ENCODE measurements at places on chromosomes 5 and 9.
A peak's percentile ranks its signal among the peaks of the same experiment; 100 is the strongest.

DNA sequence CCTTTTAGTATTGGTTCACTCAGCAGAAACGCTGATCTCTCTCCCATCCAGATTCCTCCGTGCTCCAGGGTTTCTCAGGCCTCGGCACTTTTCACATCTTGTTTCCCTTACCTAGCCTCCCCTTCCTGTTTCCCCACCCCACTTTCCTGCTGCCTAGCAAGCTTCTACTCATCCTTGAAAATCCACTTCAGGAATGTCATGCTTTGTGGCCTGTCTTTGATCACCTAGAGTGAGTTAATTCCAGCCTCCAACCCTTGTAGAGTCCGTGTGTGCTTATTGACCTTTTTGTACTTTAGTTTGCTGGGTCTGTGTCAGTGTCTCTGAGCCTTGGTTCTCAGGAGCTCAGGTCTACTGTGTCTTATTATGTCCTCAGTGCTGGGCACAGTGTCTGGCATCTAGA is 116.6 kb downstream of the AOPEP start:
- no peak for DNase-seq

GRCh38 chr5:173913686-173914321 is 25.7 kb downstream of the CPEB4 start:
- no peak for DNase-seq

DNA sequence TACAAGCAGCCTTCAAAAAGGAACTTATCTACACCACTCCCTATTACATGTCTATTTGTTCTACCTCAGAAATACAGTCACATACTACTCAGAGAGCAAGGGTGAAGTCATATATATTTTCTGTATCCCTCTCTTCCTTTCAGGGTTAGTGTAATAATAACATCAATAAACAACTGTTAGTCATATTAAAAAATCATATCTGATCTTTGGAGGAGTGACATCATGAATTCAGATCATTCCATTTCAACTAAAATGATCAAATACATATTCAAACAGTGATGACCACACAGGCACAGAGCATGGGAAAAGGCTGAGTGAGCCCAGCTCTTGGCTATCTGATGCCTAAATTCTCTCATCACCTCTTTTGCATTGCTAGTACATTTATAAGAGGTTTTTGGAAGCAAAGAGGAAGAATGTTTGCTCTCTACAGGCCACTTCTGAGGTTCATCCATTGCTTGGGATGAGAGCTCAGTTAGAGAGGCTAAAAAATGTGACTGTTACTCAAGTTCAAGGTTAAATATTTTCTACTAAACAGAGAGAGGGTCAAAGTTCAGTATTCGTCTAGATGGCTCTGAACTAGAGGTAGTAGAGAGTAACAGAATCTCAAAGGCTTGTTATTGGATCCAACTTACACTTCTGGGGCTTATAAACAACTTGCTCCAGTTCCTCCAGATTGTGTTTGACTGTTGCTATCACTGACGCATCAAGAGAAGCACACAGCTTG is 39.0 kb downstream of the RIGI start:
- no peak for DNase-seq

DNA sequence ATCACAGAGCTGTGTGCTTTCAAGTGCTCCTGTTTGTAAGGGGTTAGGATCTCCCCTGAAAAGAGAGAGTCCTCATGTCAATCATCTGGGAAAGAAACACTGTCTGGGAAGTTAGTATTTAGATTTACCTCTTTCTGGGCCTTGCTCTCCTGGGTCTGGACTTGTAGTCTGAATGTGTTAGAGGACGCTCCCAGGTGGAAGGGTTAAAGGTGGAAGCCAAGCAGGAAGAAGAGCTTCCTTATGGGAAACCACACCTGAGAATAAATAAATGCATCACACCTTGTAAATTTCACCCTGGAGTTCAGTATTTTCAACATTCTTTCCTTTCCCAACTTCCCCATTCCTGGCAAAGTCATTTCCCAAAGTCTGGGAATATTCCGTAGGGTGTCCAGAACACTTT is 1.3 kb downstream of the PLGRKT start:
- DNase-seq: no peak

GRCh38 chr5:32664523-32664922 is 46.6 kb upstream of the NPR3 start:
- DNase-seq: no peak

- DNase-seq: no peak
These were observed 722.9 kb upstream of the RGMB start for GRCh38 chr5:98050583-98050982.

DNA sequence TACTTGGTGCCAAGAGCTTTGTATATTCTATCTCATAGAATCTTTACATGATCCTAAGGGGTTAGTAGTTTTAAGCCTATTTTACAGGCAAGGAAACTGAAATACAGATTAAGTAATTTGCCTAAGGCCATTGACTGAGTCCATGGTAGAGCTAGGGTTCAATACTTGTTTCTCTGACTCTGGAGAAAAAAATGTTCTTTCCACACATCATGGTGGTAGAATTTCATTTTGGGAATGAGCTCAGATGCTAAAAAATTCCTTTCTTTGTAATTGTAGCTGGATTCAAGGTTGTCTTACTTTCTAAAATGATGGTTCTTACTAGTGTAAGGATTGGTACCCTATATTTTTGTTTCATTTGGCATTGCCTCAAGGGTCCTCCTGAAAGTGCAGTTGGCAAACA is 86.0 kb downstream of the ANKRD55 start:
- DNase-seq: no peak

- DNase-seq: no peak
These were observed 11.3 kb upstream of the LHX2 start for GRCh38 chr9:124000161-124000783.

DNA sequence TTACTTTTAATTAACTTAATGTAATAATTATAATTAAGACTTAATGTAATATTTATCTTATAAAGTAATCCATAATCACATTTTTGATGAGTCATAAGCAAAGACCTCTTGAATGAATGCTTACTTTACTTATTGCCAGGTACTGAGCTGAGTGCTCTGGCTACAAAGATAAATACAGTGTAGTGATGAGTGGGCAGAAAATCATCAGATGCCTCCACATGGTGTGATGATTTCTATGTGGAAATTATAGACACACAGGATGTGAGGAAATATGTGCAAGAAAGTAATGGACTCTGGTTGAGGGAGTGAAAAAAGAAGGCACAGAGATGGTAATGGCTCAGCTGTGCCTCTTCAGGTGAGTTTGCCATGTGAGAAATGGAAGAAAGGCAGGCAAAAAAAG is 422.6 kb upstream of the CD180 start:
- DNase-seq: no peak

GRCh38 chr5:168851902-168852321 is 272.7 kb upstream of the PANK3 start:
- no peak for DNase-seq

- peak; percentile 20 for DNase-seq
These were observed 89.8 kb downstream of the SLC1A3 start for GRCh38 chr5:36696059-36696673.

Data from activated T-cell treated with anti-CD3 and anti-CD28 coated beads for 1 hour (primary cell).